NCI-H2171 (cell line): ENCODE measurements at places on chromosomes 5 and 9.

GRCh38 chr5:177982072-177982727, 13.8 kb downstream of the PROP1 start:
- DNase-seq = no peak

- no peak for DNase-seq
These were observed 1.6 kb upstream of the ZNF608 start for GRCh38 chr5:124747791-124748686.

DNA sequence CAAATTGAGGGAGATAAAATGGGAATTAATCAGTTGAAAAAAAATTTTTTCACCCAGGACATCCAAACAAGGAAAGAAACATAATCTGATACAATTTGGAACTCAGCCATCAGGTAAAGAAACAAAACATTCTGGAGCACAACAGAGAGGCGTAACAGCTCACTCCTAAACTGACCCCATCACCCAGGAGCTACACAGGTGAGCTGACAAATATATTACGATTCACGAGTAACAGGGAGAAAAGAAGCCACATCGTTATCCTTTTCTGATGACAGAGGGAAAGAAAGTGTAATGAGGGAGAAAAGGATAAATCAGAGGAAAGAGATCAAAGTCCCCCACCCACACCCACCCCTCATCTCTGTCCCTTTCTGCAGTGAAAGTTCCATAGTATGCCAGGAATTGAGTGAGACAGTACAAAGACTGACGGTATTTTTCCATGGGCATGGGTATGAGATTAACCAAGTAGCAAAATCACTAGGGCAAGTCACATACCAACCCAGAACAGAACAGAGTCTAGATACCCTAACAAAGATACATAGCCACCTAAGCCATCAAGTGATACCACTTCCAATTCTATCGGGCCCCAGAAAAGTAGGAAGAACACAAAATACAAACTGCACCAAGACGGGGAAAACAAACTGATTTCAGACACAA, 45.4 kb downstream of the TMEM245 start:
- no peak for DNase-seq

- DNase-seq = no peak
These were observed 38.8 kb upstream of the NDFIP1 start for GRCh38 chr5:142069606-142070399.

DNA sequence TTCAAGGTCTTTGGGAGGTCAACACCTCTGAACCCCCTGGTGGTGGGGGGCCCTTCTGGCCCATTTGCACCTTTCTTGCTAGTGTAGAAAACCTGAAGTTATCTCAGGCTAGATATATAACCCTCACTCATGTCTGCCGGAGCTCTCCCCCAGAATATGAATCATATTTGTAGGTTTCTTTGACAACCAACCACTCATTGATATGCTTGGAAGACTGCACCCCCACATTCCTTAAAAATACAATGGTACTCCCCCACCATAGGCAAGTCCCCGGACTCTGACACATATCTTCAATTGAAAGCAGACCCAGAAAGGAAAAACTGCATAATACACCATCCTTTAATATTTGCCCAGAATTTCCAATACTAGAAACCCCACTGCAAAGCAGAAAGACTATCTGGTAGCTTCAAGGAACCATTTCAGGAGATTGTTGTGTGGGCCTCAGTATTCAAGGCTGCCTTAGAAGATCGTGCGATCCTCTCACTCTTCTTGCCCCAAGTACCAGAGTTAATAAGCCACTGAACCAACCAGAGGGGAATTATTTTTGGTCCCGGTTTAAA, 978 bp upstream of the UBE2B start:
- no peak for DNase-seq

- no peak for DNase-seq
These were observed 450.6 kb downstream of the TMEM232 start for GRCh38 chr5:110275878-110276277.

DNA sequence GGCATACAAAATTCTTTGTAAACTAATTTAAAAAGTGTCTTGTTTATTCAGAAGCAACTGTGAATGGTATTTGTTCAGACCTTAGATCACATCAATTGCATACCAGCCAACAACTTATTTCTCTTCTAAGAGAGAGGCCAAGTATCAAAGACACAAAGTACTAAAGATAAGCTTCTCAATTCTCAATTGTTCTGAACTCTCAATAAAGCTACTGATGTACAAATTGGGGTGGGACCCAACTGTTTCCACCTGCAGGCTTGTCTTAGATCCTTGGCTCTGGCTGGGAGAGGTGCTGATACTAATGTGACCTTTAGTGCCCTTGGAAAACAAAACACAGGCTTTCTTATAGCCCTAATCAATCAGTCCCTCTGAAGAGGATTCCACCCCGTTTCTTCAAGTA, 22.1 kb downstream of the XRCC4 start:
- DNase-seq = no peak

DNA sequence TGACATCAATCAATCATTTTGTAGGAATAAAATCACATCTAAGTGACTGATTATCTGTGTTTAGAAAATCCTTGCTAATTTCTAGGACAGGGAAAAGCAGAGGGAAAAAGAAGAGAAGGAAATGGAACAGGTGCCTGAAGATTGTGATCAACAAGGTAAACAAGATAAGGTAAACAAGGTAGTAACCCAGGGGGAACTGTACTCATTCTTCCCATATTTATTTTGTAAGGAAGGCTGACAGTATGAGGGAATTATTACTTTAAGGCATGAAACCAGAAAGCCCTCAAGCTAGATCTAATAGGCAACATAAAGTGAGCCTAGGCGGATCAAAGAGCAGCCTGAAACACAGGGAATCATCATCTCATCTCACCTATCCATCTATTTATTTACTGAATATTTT, 231.1 kb downstream of the MLLT3 start:
- no peak for DNase-seq

DNA sequence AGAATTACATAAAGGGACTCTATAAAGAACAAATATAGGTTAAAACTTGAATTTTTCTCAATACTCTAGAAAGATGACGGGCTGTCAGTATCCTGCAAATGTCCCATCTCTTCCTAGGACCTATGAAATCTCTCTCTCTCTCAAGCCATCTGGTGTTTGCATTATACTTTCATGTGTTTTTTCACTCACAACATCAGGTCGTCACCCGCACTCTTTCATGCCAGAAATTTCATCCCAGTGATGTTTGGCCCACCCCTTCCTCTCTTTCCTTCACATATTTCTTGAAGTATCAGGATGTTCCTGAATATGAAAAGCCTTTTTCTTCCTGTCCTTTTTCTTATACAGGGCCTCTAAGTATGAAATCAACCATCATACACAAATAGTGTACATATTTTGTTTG, 63.3 kb upstream of the GAS1 start:
- no peak for DNase-seq

DNA sequence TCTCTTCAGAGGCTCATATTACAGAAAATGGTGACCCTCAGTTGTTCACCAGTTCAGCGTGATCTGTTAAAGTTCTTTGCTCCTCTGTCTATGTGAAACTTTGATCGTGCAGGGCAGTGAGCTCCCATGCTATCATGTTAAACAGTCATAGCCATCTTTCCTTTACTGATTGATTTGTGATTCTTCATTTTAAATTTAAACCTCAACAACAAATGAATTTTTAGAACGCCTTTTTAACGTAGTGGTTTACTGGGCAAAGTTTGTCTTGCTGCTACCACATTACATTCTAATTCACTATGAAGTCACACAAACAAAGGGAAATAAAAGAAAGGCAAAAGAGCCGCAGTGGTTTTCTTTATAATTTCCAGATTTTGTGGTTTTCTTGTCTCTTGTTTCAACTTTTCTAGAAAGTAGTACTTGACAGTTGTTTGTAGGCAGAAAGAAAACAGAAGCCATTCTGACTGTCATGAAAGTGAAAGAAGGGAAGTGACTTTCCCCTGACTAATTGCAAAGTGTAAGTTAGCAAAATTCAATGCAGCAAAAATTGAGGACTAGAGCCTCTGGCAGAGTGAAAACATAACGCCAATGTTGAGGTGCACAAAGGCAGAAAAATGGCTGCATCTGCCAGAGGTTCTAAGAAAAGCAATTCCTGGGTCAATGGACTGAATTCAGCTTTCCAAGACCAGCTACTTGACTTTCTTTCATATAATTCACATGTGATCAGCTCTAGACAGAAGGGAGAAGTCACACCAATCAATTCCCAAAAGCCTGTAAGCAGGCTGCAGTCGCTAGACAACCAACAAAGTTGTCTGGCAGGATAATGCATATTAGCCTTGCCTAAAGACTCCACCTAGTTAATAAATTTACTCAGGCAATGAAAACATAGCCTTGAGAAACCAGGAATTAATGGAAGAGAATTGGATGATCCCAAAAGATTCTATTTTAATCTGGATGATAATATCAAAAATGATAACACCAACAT, 7.1 kb upstream of the IFNA6 start:
- no peak for DNase-seq

GRCh38 chr5:169637549-169638121, 560 bp downstream of the DOCK2 start:
- DNase-seq = no peak

DNA sequence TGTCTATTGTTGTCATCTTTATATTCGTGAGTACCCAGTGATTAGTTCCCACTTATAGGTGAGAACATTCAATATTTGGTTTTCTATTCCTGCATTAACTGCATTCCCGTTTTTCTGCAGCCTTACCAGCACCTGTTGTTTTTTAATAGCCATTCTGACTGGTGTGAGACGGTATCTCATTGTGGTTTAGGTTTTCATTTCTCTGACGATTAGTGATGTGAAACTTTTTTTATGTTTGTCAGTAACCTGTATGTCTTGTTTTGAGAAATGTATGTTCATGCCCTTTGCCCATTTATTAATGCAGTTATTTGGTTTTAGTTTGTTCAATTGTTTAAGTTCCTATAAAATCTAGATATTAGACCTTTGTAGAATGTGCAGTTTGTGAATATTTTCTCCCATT, 546.0 kb upstream of the RORB start:
- no peak for DNase-seq

- no peak for DNase-seq
These were observed 195.4 kb upstream of the MSX2 start for GRCh38 chr5:174528821-174529544.

GRCh38 chr9:6171667-6172066, 43.9 kb upstream of the IL33 start:
- no peak for DNase-seq

- no peak for DNase-seq
These were observed 63.1 kb downstream of the RNF38 start for GRCh38 chr9:36337002-36337401.

- no peak for DNase-seq
These were observed 41.9 kb downstream of the ST8SIA4 start for GRCh38 chr5:100861148-100861547.

GRCh38 chr9:129886226-129887174, 51.2 kb downstream of the USP20 start:
- no peak for DNase-seq

DNA sequence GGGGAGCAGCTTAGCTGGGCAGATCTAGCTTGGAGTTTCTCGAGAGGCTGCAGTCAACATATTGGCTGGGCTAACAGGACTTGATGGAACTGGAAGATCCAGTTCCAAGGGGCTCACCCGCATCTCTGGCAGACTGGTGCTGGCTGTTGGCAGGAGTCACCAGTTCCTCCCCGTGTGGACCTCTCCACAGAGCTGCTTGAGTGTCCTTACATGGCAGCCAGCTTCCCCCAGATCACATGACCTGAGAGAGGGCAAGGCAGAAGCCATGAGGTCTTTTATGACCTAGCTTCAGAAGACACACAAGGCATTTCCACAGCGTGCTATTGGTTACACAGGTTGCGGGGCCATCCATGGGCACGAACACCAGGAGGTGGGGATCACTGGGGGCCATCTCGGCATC, 26.4 kb upstream of the RXRA start:
- no peak for DNase-seq

GRCh38 chr5:151720215-151720614, 33.5 kb upstream of the SPARC start:
- DNase-seq = no peak

DNA sequence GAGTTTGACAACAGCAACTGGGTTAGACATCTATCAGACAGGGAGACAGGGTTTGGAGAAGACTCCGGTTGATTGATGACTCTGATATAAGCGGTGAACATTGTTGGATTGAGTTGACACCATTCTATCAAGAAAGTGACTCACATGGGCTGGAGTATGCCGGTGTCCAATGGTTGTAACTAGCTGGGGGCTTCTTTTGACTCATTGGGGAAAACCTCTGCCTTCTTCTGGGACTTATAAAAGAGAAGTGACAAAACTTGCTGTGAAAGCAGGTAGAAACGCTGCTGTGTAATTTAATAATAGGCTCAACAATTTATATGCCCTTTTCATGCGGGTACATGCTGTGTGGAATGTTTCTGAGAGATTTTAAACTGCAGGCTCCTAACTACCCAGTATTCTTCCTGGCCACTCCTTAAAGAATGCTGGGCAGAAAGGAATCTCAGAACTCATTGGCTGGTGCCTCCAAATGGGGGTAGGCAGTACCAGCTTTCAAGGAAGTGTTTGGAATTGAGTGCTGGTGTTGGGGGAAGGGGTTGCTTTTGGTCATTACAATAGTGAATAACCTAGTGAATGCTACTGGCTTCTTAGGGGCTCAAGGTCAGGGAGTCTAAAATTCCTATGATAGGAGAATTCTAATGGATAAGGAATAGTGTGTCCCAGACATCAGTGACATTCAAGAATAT, 43.9 kb downstream of the FYB1 start:
- no peak for DNase-seq

- no peak for DNase-seq
These were observed 152.5 kb downstream of the ESM1 start for GRCh38 chr5:54832858-54833257.

- DNase-seq = no peak
These were observed 15.3 kb downstream of the DENND1A start for GRCh38 chr9:123914517-123915196.

GRCh38 chr5:71752441-71753190, 33.5 kb downstream of the CARTPT start:
- DNase-seq = no peak

DNA sequence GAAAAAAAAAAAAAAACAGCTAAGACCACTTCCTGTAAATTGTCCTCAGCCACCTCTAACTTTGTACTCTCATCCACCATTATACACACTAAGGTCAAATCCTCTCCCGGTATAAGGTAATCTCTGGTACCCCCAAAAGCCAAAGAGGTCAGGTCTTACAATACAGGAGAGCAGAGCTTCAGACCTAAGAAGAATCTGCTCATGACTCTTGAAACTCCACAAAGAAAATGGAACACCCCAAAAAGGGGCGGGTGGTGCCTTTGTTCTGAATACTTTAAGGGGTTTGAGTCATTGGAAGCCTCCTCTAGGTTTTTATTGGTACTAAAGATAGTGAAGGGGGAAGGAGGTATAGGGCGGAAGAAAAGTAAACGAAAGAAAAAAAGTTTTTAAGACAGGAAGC, 69.8 kb downstream of the COL15A1 start:
- DNase-seq = no peak

- DNase-seq = no peak
These were observed 424.6 kb downstream of the MED10 start for GRCh38 chr5:5953584-5954274.

DNA sequence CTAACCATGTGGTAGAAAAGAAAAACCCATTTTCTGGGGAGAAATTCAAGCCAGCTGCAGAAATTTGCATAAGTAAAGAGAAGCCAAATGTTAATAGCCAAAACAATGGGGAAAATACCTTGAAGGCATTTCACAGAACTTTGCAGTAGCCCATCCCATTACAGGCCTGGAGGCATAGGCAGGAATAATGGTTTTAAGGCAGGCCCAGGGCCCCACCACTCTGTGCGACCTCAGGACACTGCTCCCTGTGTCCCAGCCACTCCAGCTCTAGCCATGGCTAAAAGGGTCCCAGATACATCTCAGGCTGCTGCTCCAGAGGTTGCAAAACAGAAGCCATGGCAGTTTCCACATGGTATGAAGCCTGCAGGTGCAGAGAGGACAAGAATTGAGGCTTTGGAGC, 253.3 kb downstream of the CTNND2 start:
- DNase-seq = no peak

GRCh38 chr5:133994297-133994989, 10.3 kb downstream of the VDAC1 start:
- no peak for DNase-seq
